ENCODE measurements at places on chromosomes 5 and 9.

DNA sequence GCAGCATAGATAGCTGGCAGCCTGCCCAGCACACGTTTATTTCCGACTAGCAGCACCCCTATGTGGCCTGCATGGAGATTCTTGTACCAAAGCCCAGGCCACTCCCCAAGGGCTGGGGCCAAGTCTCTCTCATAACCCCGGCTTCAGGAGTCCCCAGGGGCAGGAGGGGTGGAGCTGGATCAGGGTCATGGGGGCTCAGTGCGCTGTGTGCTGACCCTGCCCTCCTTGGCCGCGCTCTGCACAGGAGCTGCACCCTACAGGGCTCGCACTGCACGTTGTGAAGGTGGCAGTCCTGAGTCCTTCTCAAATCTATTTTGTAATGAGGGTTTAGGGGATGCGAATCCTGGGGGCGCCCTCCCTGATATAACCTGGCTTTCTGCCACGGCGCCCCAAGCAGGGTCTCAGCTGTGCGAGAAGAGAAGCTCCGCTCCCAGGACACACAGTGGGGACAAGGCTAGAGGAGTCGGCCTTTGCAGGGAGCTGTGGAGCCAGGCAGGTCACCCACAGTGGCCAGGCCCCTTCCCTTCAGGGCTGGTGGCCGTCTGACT is 28.6 kb downstream of the NKD2 start:
- DNase-seq, result no peak

DNA sequence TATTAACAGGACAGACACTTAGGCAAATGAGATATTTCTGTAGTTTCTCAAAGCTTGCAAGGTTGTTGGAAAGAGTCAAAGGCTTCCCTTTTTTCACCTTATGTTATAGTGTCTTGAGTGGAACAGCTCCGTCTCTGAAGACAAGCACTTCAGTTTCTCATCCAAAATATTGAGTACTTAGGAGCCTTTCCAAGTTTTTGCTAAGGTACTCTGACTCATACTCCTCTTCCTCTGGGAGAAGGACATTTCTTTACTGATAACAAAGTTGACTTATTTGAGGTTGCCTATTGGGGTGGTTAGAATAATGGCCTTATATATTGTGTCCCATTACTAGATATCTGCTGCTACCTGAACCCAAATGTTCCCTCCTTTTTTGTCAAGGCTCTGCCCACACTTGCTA is 869.6 kb downstream of the MAT2B start:
- DNase-seq, result no peak

DNA sequence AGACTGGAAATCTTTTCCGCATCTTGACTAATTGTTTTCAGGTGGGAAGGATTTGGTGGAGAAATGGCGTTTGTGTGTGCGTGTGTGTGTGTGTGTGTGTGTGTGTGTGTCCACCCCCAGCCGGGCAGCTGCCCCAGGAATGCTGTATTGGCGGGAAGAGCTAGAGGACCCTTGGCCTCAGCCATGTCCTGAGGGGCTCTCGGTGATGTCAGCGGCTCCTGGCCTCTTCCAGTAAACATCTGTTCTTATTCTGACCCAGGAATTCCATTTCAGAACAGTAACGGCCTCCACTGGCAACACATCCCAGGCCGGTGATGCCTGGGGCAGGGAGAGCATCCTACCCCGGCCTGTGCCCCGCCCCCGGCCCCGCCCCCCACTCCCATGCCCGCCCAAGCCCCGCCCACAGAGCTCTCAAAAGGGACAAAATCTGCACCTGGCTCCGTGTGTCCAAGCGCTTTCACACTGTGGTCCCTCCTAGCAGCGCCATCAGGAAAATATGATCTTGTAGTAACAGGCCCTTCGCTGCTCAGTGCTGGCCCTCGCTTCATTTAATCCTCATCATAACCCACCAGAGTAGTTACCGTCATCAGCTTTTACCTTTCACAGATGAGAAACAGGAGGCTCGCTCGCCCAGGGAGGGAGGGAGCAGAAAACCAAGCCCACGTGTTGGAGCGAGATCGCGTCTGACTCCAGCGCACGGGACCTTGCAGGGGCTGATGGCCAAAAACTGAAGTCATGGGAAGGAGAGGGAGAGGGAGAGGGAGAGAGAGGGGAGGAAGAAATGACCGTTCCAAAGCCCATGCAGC is 18.9 kb downstream of the ADAMTS2 start:
- no peak for DNase-seq

DNA sequence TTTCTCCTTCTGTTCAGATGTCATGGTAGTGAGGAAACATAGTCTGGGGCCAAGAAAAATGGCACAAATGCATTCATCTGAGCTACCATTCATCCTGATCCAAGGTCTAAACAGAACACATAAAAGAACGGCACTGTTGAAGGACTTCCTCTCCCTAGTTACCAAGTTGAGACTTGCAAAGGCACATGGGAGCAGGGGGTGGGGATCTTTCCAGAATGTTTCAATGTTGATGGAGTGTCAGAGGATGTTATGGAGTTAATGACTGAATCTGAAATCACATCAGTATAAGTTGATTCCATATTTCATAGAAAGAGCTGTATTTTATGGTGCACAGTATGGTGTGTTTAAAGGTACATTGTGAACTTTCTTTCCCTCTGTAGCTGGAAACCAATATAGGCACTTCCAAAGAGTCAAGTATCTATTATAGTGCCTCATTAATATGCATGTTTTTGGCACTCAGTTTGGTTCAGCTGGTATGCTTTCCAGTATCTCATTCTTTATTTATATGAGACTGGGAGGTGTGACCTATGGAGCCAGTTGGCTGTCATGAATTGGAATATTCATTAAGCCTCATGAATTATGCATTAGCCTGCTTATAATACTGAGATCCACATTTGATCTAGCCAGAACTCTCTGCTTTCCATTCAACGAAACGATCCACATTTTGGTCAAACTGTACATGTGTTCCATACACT is 603.0 kb downstream of the NR2F1-AS1 start:
- DNase-seq, result no peak

GRCh38 chr9:114097613-114098020 is 1.5 kb downstream of the KIF12 start:
- no peak for DNase-seq

DNA sequence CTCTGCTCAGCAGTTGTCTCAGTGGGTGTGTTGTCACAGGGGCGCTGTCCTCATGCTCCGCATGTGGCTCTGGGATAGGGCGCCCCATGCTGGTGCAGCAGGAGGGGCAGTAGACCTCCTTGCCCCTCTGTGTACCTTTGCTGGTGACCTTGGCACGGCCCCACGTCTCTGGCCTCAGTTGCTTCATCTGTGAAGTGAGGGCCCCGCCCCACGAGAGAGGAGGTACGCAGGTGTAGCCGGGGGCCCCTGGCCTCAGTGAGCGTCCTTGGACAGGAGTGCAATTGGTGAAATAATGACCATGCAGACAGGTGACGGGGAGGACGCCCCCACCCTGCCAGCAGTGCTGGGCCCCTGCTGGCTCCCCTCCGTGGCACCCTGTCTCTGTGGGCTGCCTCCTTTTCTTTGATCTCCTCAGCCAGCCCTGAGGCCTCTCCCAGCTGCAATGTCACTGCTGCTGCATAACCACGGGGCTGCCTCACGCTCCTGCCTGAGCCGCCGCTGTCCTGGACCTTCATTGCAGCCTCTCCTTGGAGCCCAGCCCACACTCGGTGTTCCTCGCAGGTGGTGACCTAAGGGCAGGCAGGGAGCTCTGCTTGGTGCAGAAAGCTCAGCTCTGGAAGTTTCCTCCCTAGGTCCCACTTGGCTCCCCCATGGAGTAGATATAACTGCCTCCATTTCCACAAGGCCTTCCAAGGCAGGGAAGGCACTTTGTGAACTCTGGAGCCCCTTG is 57.3 kb downstream of the PHF2 start:
- DNase-seq, result no peak

GRCh38 chr5:139105621-139106071 is 92.5 kb downstream of the SIL1 start:
- DNase-seq, result no peak

DNA sequence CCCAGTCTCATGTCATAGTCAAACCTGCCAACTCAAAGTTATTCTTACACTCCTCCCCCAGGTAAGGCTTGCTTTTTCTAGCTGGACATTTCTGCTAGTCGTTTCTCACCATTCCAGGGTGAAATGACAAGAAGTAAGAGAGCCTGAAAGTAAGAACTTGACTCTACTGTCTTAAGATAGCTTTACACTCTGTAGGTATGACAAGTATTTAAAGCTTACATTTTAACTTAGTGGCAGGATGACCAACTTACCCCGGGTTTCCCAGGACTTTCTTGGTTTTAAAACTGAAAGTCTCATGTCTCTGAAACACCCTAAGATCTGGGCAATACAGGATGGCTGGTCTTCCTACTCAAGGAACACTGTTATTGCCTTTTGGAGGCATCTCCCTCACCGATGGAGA is 67.5 kb upstream of the PIK3R1 start:
- no peak for DNase-seq

DNA sequence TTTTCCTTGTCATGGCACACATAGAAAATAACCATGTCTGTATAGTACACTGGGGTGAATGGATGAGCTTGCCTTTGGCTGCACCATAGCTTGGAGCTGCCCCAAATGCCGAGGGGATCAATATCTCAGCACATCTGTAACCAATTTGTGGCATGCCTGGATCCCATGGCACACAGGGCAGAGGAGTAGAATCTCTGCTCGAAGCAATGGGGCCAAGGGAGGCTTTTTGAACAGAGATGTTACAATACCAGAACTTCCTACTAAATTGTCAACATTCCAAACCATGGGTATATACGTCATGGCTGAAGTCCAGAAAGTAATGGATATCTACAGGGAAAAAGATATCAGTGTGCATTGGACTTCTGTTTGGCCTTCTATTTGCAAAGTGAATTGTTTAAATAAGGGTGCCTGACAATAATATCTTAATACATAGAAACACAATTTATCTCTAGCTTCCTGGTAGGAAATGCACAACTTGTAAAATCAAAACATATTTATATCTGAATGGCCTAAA is 39.0 kb downstream of the ESM1 start:
- DNase-seq, result no peak

DNA sequence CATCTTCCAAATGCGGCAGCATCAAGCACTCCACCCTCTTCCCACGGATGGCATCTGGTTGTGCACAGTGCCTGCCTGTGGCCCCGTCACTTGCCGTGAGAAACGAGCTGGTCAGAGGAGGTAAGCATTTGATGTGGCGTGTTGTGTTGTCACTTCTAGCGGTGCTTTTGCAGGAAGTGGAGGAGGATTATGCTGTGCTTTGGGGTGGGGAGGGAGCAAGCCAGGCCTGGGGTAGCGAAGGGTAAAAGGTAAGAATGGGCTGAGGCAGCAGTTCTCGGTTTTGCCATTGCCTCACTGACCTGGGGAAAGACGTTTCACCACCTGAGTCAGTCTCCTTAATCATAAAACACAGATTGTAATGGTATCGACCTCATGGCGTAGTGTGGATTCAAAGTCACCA is 2.3 kb upstream of the POMT1 start:
- DNase-seq, result peak; percentile 62

DNA sequence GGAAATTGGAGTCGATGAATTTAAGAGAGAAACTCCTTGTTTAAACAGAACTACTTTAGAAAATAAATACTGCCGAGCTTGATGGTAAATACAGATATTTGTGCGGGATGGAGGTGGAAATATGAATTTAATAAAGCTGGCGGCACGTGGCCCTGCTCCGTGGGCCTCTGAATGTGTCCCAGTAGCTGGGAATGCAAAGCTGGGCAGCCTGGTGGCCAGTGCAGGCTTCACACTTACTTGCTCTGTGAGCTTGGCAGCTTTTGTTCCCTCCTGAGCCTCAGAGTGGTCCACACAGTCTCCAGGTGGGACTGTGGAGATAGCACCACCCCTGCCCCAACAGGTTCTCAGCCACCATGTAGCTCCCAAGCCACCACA is 45.9 kb downstream of the BARX1 start:
- no peak for DNase-seq

DNA sequence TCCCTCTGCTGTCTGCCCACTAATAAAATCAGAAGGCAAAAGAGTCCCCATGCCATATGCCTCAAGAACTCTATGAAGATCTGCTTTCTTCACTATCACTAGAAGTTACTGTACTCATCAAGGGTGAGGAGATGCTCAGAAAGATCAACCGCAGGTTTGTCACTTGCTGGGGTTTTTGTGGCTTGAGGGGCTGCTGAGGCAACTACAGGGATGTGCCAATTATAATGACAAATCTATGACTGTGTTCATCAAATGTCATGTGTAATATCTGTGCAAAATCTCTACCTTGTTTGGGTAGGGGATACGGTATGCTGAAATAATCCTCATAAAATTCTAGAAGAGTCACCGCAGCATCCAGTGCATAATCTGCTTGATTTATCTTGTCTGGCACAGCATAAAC is 13.0 kb downstream of the ERAP1 start:
- no peak for DNase-seq

GRCh38 chr9:126374366-126374781 is 47.7 kb downstream of the MVB12B start:
- DNase-seq, result no peak

DNA sequence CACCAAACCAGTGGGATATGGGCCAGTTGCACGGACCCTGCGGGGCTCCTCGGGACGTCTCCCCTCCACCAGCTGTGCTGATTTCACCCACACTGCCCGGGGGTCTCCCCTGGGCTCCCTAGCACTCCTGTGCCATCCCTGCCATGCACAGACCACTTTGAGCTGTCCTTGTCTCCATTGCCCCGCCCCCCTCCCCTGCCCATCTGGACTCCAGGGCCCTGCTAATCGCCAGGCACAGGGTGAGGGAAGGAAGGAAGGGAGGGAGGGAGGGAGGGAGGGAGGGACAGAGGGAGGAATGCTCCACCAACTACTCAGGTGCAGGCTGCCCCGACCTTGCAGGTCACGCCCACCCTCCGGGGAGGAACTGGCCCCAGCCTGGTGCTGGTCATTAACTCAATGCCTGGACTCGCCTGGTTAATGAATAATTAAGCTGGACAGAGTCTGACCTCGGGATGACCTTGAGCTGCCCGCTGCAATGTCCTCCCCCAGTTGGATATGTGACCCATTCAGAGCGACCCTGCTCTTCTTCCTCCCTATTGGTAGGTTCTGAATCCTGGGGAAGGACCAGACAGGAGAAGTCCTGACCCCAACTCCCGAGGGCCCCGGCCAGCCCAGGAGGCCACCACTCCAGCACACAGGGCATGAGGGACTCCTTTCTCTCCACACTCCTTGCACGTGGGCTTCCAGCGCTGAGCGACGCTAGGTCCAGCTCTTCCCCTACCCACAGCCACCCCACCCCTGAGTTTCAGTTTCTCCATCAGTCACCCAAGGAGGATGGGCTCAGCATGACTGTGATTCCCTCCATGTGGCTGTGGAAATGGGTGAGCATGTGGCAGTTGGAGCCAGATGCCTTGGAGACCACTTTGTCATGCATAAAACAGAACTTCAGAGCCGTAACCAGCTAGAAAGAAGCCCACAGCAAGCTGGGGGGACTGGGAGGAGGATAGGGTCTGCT is 62.1 kb downstream of the C9orf50 start:
- no peak for DNase-seq
